NCI-H526 (cell line): ENCODE measurements at places on chromosomes 5 and 9.

- DNase-seq: no peak
These were observed 185.6 kb downstream of the SNX18 start for GRCh38 chr5:54703133-54703532.

DNA sequence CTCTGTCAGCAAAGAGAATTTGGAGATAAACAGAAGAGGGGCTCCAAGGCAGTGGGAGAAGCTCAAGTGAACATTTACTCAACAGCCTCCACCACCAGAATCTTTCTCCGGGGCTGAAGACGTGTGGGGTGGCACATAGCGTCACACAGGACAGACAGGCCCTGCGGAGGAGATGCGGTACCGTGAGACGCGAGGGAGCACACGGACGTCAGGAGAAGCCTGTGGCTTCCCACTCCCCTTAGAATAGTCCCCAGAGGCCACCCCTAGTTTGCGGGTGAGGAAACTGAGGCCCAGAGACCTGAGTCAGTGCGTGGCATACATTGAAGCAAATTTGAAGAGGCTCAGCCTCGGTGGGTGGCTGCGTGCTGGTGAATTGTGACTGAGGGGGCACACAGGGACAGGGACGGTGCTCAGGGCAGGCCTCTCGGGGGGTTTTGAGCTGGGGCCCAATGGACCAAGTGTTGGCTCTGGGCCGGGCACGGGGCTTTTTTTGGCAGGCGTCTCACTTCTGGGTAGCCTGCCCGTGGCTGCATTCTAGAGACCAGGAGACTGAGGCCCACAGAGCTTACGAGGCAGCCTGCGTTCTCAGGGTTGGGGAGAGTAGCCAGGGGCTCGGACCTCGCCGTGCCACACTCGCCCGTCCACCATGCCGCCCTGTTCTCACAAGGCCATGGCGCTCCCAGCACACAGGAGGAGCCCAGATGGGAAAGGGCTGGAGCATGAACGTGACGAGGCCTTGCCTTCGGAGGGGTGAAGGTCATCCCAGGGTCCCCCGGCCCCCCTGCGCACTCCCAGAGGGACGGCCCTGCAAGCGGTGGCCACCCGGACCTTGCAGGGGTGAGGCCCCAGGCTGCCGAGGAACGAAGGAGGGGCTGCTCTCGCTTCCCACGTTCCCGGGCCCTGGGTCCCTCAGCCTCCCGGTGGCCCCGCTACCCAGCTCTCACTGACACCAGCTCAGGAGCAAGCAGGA lies 220.6 kb downstream of the C9orf50 start:
- no peak for DNase-seq

- DNase-seq: no peak
These were observed 118.1 kb upstream of the CCDC112 start for GRCh38 chr5:115414406-115415142.

GRCh38 chr9:6014670-6015270 lies 654 bp downstream of the RANBP6 start:
- no peak for DNase-seq

DNA sequence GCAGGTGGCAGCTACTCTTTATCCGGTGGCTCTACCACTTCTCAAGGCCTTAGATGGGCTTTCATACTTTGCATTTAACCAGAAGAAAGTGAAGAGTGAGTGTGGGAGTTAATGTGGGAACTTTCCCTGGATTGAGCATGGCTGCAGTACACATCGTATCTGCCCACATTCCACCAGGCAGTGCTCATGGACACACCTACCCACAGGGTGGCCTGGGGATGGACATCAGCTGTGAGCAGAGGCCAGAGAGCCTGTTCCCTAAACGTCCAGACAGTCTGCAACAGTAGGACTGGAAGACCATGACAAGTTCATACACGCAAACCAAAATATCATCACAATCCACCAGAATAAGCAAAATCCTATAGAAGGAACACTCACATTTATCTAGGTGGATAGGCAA lies 213.8 kb downstream of the IRX1 start:
- DNase-seq: no peak
